ENCODE measurements at places on chromosomes 5 and 9. TPM values are rescaled to one million over a fixed set of nuclear protein-coding genes. Genes with fewer than 3 reads are reported as not detected.

DNA sequence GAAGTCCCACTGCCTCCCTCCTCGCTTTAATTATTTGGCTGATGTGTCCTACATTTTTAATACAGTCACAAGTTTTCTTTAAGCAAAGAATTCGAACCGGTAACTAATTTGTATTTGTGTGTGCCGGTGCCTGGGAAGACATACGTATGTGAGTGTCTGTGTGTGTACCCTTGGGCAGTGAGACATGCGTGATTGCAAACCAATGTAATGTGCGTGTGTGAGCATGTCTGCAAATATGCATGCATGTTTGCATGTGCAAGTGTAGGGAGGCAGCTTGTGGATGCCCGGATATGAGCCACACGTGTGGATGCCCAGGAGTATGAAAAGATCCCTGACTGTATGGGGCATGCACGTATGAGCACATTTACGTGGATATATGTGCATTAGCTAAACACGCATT is 44.4 kb upstream of the NEK6 start:
- H3K4me1 ChIP-seq: peaks cover 22% of the 10 kb centered on the region
- H3K27me3 ChIP-seq: no peaks in the 10 kb centered on the region
- no peaks in the 10 kb centered on the region for H3K36me3 ChIP-seq
- no peak for DNase-seq

ZBED3 gene
- 2.2 TPM for total RNA-seq

- no peak overlapping the region for H3K4me3 ChIP-seq
- no peaks in the 10 kb centered on the region for H3K36me3 ChIP-seq
- H3K4me1 ChIP-seq: peaks cover 5% of the 10 kb centered on the region
Measured at GRCh38 chr5:111453747-111454146, 58.6 kb downstream of the STARD4 start.

DNA sequence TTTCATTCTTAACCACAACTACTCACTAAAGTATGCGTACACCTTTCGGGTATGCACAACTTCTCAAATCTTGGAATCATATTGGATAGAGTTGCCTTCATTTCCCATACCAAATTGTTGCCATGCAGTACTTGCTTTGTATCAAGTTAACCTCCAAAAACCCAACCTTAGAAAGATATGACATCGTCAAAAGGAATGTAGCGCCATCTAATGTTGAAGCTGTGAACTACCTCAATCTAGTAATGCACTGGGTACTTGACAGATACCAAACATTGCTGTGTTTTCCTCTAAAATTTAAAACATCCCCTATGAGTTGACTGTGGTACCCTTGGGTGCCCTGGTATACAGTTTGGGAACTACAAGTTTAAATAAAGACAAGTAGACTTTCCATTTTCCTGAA is 318.4 kb downstream of the ARL15 start:
- H3K4me3 ChIP-seq: no peak overlapping the region
- no peaks in the 10 kb centered on the region for H3K36me3 ChIP-seq
- peaks cover 5% of the 10 kb centered on the region for H3K4me1 ChIP-seq
- H3K27me3 ChIP-seq: no peaks in the 10 kb centered on the region
- no peak overlapping the region for H3K27ac ChIP-seq

GRCh38 chr9:133054966-133055365 is 6.8 kb upstream of the CEL start:
- peak overlapping the region; percentile 49 for H3K27ac ChIP-seq
- DNase-seq: no peak
- peaks cover 28% of the 10 kb centered on the region for H3K4me1 ChIP-seq
- H3K27me3 ChIP-seq: no peaks in the 10 kb centered on the region
